ENCODE measurements at places on chromosomes 3 and 15.

DNA sequence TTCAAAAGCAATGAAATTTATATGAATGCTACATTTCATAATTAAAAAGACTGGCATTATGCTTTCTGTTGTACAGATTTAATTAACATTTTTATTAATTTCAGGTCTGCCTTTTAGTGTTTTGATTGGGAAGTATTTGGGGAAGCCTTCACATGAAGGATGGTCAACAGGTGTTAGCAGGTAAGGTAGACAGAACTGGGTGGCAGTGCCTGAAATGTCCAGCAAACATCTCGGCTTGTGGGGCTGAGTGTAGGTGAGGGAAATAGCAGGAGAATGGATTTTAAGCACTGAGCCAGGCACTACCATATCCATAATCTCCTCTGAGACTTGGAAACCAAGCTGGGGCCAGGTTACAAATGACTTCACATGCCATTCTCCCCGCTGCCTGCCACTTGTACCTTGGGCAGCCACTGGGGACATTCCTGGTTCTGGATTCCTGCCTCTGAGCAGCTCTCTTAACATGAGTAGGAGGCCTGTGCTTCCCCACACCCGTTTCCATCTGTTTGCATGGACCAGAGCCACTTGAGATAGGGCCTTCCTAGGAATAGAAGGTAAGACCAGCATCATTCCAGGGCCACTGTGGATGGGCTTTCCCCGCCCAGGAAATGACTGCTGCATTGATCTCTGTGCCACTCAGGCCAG, 125.9 kb upstream of the HES1 start:
- no peak for DNase-seq

DNA sequence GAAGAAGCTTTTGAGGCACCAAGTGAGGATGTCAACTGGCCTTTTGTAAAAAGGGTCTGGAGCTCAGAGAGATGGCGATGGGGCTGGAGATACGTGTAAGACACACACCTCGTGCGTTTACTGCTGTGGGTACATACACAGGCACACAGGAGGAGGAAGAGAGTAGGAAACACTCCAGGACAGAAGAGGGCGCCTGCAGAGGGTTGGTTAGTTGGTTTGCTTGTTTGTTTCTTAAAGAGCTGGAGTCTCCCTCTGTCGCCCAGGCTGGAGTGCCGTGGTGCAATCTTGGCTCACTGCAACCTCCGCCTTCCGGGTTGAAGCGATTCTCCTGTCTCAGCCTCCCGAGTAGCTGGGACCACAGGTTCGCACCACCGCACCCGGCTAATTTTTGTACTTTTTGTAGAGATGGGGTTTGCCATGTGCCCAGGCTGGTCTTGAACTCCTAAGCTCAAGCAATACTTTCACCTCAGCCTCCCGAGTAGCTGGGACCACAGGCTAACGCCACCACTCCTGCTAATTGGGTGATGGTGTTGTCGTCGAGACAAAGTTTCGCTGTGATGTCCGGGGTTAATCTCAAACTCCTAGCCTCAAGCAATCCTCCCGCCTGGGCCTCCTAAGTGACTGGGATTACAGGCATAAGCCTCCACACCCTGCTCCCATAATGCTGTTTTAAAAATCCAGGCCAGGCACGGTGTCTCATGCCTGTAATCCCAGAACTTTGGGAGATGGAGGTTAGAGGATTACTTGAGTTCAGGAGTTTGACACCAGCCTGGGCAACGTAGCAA, 1.3 kb upstream of the PRR20G start:
- no peak for DNase-seq

DNA sequence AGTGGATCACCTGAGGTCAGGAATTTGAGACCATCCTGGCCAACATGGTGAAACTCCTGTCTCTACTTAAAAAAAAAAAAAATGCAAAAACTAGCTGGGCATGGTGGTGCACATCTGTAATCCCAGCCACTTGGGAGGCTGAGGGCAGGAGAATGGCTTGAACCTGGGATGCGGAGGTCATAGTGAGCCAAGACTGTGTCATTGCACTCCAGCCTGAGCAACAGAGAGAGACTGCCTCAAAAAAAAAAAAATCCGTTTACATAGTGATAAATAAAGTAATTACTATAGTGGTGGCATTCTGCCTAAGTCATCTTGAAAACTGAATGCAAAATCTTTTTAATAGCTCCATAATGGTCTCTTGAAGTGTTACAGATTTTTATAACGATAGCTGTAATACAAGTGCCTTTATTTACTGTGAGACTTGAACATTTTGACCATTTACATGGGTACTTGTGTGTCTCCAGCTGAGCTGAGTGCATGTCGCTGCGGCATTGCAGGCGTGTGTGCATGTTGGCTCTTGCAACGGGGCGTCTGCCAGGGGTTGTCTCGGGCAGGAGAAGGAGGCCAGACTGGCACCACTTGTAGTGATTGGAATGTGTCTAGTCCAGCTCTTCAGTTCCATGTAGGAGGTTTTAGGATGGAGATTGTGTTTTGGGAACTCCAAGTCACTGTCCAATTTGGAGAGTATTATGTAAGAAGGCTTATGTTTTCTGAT, 111.9 kb downstream of the IGF1R start:
- DNase-seq, result peak; percentile 43

GRCh38 chr3:51385621-51386091, 565 bp downstream of the MANF start:
- no peak for DNase-seq

- DNase-seq, result peak; percentile 40
Observed at GRCh38 chr3:163490119-163490518, 1588.2 kb downstream of the SI start.

- peak; percentile 51 for DNase-seq
Observed at GRCh38 chr3:117263270-117263669, 553.7 kb downstream of the TUSC7 start.

- no peak for DNase-seq
Observed at GRCh38 chr3:32626631-32627030, 56.0 kb upstream of the DYNC1LI1 start.

- DNase-seq, result no peak
Observed at GRCh38 chr3:33645060-33645647, 72.9 kb downstream of the CLASP2 start.

DNA sequence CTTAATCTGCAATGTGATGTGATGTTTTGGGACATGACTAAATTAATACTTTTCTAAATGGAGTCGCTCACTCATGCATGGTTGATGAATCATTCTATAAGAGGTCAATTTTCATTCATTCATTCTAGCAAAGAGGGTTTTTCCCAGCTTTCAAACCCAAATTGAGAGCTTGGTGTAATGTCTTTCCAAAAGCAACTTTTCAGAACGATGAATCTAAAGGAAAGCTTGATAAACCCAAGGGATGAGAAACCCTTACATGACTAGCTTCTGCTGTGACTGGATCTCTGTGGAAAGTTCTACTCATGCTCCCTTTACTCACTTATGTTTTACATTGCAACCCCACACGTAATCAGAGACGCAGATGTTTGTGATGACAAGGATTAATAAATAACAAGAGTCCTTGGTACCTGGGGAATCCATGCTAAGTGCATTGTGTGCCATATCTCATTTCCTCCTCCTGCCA, 47.7 kb downstream of the PDZRN3 start:
- DNase-seq, result no peak

GRCh38 chr3:138835397-138835757, 649 bp upstream of the PIK3CB start:
- DNase-seq, result no peak

- DNase-seq, result no peak
Observed at GRCh38 chr3:73179601-73180000, 118.1 kb downstream of the EBLN2 start.

GRCh38 chr3:61638741-61639140, 77.4 kb downstream of the PTPRG start:
- no peak for DNase-seq

DNA sequence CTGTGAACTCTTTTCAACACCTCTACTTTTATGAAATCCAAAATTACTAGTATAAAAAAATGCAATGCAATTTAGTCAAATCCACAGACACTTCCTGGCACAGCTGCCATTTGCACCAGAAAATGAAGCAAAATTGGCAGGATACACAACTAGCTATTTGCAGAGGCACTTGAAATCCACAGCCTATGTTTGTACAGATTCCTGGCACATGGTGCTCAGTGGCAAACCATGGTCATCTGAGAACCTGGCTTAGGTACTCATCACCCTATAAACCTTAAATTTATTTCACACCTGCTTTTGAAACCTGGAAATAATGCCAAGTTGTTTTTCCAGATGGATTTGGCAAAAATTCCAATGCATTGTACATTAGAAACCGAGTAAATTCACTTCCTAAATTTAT, 20.2 kb upstream of the PPM1L start:
- DNase-seq, result peak; percentile 35

- DNase-seq, result no peak
Observed at GRCh38 chr3:166445865-166446264, 608.6 kb upstream of the BCHE start.

DNA sequence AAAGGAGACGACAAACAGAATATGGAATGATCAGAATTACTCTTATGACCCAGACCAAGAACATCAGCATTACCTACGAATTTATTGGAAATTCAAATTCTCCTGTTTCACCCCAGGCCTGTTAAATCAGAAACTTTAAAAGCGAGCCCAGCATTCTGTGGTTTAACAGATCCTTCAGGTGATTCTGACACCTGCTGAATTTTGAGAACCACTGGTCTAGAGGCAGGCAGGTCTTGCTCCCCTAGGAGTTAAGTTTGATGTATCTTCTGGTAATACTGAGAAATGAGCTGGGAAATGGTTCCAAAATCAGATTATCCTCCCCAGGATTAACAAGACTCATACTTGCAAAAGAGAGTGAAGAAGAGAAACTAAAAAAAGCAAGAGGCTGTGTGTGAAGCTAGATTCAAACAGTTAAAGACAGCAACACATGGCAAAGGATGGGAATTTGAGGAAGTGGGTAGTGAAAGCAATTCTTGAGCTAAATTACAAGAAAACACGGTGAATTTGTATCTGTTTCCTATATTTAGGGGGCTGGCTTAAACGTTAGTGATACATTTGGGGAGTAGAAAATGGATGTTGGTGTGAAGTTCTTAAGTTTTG, 66.0 kb downstream of the FLNB start:
- no peak for DNase-seq

DNA sequence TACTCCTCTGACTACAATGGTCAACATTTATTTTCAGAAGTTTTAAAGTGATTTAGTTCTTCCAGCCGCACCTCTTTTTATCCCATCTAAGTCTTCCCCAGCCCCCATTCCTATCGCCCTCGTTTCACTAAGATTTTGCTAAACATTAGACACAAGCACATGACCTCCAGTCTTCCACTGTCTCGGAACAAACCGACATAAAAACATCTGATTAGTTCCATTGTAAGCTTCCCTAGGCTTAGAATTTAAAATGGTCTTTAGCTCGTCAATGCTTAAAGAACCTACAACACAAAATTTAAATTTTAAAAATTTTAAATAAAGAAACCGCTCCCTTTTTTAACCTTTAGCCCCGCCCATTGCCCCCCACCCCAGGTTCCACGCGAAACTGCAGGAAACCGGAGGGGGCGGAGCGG, 284 bp upstream of the TSC22D2 start:
- peak; percentile 84 for DNase-seq

DNA sequence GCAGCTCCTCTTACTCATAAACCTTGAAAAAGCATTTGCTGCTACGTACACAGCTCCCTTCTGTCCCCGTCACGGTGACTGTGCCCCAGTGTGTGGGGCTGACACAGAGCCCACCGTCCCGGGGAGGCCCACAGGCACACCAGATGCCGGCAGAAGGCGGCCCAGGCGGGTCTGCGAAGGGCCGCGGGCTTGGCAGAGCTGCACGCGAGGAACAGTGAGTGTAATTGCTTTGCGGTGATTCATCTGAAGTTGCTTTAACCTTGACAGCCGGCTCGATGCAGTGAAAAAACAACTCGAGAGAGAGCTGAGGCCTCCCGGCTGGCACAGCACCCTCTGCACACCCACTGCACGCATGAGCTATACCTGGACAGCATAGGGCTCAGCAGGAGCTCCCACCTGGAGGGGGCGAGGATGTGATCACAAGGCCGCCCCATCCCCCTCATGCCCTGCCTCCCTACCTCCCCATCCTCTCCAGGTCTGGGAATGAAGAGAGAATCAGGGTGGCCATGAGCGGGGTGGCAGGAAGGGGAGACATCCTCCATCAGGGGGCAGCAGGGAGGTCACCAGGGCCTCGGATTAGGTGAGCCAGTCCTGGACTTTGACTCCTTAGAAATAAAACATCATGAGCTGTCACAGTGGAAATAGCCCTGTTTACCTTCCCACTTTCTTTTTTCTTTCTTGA, 172.7 kb downstream of the MEGF11 start:
- DNase-seq, result peak; percentile 74

All from NCI-H446 (cell line).